ENCODE measurements at places on chromosomes 13 and 19.
A peak's percentile ranks its signal among the peaks of the same experiment; 100 is the strongest.

DNA sequence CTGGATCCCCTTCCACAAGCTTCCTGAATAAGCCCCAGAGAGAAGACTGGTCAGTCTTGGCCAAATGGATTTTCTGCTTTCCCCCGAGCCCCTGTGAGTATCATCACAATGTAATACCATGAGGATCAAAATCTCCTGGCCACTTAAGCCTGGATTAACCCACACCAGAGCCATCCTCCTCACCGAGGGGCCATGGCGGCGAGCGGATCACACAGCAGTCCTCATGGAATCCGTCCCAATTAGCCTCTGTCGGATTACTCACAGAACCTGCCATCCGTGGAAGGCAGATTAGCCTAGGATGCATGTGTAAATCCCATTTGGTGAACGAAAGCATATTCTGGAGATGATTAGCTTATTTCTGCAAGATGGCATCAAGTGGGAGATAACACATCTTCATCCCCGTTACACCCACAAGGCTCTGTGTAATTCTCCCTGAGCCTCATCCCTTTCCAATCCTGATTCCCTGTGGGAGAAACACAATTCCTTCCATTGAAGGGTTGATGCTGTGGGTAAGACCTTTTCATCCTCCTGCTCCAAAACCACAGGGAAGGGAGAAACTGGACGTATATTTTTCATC is 42.5 kb downstream of the GNG7 start:
- DNase-seq, result peak; percentile 66

DNA sequence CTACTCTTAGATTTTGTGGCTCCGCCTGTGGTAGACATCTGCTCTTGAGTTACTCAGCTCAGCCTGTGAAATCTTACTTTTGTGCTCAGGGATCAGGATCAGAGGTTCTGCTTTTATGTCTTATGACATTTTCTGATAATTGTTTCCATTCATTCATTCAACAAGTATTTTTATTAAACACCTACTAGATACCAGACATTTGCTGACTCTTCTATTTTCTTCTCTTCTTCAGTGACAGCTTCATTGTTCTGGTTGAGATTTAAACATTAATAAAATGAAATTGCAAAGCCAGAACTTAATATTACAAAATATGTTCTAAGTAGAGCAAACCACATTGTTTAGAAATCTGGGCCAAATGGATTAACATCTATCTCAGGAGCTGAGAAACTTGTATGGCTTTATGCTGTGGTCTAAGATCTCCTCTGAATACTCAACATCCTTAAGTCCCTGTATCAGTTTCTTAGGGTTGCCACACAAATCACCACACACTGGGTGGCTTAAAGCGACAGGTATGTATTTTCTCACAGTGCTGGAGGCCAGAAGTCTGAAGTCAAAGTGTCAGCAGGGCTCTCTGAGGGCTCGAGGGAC is 15.8 kb upstream of the MICU2 start:
- DNase-seq, result no peak

- no peak for DNase-seq
These were observed 725 bp downstream of the FAM124A start for GRCh38 chr13:51222686-51223559.

- peak; percentile 55 for DNase-seq
These were observed 17.9 kb downstream of the DOT1L start for GRCh38 chr19:2181633-2181997.

DNA sequence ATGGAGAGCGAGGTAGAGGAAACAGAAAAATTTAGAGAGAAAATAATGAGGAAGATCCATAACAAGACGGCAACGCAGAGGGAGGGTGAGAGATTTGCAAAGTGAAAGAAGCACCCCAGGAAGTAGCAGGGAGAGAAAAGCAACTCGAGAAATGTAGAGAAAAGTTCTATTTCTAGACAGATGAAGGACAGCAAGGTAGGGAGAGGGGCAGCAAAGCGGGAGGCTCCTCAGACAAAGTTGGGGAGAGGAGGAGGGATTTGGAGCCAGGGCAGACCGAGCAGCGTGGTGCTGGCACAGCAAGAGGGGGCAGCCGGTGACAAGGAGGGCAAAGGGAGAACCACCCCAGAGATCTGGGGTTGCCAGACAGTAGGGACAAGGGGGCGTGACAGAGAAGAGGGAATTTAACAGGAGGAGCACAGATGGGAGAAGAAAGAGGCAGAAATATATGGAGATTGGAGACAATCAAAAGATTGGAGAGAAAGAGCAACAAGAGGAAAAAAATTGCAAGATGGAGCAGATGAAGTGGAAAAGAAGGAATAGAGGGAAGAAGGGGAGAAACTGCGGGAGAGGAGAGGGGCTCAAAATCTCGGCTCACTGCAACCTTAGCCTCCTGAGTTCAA is 989 bp downstream of the ZNF766 start:
- peak; percentile 0 for DNase-seq

GRCh38 chr13:20825477-20825875 is 51.7 kb upstream of the EEF1AKMT1 start:
- DNase-seq, result no peak

DNA sequence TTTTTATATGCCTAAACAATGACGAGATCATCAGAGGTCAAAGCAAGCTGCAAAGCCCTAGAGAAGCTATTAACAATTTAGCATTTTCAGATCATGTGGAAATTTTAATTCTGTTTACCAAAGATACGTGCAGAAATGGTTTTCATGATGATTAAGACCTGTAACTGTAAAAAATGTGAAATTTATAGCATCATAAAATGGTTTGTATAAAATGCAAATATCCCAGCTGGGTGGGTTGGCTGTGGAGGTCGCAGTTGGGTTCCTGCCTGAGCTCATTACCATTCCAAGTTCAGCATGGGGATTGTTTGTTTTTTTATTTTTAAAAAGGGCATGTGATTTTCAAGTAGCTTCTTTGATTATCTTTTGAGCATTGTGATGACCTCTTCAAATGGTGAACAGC is 47.9 kb upstream of the SIAH3 start:
- no peak for DNase-seq

DNA sequence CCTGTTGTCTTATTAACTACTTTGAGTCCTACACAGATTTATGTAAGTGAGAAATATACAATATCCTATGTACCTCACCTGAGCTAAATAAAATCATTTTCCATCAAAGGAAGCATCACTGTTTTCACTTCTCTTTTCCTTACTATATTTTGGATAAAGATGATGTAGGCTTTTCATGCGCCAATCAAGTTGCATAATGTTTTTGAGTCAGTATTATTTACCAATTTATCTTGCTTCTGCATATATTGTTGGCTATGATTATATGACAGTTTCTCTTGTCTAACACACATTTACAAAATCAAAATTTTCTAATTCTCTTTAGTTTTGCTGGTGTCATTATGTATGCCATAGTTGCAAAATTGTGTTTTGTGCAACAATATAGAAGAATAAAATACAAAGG is 67.9 kb upstream of the FRY start:
- DNase-seq, result no peak

GRCh38 chr13:37065890-37066526 is 6.5 kb upstream of the SUPT20H start:
- DNase-seq, result no peak

DNA sequence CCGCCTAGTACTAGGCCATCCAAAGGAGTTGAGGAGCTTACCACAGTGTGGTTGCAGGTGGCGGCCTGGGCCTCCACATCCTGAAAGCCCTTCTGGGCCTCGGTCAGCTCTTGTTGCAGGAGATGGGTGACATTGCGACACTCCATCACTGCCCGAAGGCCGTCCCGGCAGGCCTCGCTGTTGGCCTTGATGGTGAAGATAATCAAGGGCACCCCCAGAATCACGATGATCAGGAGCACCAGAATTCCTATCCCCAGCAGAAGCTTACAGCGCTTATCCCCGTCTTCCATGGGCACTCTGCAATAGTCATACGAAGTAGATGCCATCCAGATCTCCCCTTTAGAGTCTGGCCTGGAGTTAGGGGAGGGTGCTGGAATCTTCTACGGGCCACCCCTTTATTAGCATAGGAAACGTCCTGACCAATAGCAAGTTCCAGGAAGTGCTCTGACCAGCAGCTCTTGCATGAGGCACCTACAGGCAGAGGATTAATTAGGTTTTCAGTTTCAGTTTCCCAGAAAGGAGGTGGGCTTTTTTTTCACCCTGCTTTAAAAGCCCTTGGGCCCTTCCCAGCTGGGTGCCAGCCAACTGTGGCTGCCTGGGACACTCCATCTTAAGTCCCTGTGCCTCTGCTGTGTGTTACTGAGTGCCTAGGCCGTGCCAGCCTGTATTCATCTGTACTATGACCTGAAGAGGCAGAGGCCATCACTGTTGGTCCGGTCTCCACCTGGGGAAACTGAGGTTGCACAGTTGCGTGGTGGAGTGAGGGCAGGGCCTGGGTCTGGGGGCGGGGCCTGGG is at the start of gene BST2:
Gene BST2 (minus strand): TSS at position 381 of the 796 bp plus-strand sequence. CDS start 55 bp downstream, at position 326.
- peak; percentile 62 for DNase-seq

DNA sequence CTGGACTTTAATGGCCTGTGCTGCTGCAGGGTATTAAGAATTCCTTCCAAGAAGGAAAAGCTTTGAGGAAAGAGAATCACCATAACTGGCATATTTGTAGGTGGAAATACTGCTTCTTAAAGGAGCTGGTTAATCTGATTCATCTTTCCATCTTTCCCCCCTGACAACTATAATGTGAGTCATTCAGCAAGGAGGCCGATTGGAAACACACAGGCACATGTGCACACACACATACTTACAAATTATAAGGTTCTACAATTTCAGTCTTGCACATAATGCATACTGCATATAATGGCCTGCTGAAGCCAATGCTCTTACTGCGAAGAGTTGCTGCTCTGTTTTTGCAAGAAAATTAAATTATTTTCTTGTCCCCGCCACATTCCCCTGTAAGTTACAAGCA is 78.8 kb upstream of the TPP2 start:
- DNase-seq, result peak; percentile 7

DNA sequence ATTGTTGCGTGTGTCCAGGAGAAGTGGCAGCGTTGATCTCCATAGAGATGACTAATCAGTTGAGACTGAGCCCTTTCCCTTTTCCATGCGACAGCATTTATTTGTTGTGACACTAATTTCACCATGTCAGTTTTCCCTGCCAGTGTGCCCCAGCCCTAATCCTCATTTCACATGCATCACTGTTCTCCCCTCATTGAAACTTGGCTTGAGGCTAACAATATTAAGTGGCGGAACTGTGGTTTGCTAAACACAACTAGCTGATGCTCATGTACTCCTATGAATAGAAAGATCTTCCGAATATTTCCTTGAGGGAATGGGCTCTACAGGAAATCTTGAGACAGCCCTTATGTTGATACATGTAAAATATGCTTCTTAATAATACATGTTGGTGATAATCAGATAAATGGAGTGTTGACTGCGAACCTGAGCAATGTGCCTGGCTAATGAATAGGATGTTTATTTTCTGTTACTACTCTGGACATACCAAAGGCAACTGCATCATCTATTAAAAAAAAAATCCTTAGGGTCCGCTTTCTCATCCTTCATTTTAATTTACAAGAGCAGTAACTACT is 258.6 kb downstream of the ATP8A2 start:
- no peak for DNase-seq

GRCh38 chr13:33026489-33027152 is 10.4 kb downstream of the KL start:
- DNase-seq, result no peak
